ENCODE measurements at places on chromosomes 2 and 18.
A peak's percentile ranks its signal among the peaks of the same experiment; 100 is the strongest.

- DNase-seq = no peak
Observed at GRCh38 chr2:100040906-100041305, 101.5 kb downstream of the AFF3 start.

GRCh38 chr2:96528006-96528699 lies 8.4 kb upstream of the ARID5A start:
- DNase-seq = peak; percentile 76

DNA sequence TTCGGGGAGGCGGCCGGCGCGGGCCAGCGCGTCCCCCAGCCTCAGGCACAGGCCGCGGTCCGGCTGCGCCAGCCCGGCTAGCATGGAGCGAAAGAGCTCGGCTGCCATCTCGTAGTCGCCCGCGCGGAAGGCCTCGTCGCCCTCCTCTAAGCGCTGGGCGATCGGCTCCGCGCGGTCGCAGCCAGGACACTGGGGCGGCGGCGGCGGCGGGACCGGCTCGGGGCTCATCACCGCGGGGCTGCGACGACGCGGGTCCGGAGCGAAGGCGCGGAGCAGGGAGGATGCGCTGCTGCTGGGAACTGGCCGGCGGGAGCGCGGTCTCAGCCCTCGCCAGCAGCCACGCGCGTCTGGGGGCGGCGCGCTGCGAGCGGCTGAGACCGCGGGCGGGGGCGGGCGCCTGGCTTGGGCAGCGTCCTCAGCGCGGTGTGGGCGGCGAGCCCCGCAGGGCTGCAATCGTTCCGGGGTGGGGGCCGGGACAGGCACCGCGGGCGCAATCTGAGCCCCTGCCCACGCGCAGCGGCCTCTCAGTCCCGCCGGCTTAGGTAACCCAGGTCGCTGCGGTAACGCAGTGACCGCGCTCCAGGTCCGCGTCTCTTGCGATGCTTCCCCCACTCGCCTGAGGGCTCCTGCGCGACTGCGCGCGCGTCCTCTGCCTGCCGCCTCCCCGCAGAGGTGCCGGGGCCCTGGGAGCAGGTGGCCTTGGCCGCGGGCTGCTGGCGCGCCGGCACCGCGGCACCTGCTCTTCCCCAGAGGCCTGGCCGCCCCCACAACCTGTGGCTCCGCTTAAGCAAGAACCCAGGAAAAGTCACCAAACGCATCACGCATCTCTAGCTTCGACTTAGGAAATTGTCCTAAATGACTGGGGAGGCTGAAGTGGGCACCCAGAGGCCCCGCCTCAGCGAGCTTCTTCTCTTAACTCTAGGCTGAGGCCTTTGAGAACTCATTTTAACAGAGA lies at the start of gene LONRF2:
LONRF2 (minus strand) TSS at position 636 of the 955 bp plus-strand sequence; CDS start at position 228, 408 bp downstream.
- DNase-seq = no peak

DNA sequence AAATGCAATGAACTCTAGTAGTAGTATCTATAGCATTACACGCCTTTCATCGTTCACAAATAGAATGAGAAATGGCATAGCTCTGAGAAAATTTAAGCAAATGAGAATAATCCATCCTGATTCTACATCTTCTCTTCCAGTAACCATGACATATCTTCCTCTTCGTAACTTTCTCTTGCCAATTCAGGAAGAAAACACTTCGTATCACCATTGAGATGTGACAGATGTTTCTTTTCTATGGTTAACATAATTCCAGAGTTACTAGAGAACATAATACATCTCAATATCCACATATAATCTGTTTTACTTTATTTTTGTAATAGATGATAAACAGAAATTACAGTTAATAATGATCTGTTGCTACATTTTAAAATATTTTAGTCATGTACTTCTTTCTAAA lies 1527.4 kb downstream of the LRP1B start:
- DNase-seq = no peak

GRCh38 chr2:100281521-100282438 lies 40.5 kb downstream of the LONRF2 start:
- no peak for DNase-seq

DNA sequence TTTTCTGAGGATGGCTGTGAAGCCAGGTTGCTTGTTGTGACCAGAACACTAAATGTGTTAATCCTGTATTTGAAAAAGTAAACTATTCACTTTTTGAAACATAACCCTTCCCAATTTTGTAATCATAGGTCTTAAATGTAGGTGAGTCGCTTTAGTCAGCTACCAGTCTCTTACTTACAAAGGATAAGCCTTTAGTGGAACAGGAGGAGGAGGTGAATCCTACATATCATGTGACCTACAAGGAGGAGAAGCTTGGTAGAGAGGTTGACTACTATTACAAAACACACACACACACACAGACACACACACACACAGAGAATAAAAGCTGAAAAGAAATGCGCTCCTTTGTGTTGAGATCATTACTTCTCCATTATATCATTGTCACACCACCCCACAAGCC lies 59.9 kb upstream of the SPAG16 start:
- DNase-seq = no peak

GRCh38 chr18:7630731-7631442 lies 63.8 kb downstream of the PTPRM start:
- DNase-seq = no peak

All from GF-D8 (cell line).